Stimulated activated CD4-positive, alpha-beta T cell treated with anti-CD3 and anti-CD28 coated beads, TNF-alpha, amount 100 ng/mL, for 1 hour (primary cell): ENCODE measurements at places on chromosomes 16 and 17.

GRCh38 chr16:57770361-57770760, 31.9 kb downstream of the KIFC3 start:
- DNase-seq = no peak

- DNase-seq = no peak
Observed at GRCh38 chr16:76210157-76210556, 67.0 kb upstream of the CNTNAP4 start.

- no peak for DNase-seq
Observed at GRCh38 chr16:11679250-11679649, 11.0 kb downstream of the SNN start.

GRCh38 chr16:23145608-23146007, 3.6 kb downstream of the USP31 start:
- no peak for DNase-seq

GRCh38 chr17:13306310-13306962, 288.6 kb upstream of the ELAC2 start:
- DNase-seq = no peak

DNA sequence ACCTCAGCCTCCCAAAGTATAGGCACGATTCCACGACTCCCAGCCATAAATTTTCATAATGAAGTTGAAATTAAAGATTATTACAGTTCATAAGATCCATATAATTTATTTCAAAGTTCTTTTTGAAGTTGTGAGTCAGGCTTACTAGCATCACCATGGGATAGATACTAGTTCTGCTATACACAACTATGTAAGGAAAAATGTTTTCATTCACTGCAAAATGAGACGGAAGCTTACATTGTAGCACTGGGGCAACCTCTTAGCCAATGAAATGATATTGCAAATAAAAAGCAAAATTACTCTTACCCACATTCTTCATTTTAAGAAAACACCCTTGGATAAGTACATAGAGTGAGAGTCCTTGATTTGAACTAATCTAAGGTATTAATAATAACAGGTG, 18.8 kb upstream of the MARCHF10 start:
- DNase-seq = no peak

GRCh38 chr17:28042657-28042720, at the start of gene NLK:
TSS of gene NLK (plus strand) at chr17:28042677. CDS start at chr17:28042874, 197 bp downstream.
- DNase-seq = no peak

DNA sequence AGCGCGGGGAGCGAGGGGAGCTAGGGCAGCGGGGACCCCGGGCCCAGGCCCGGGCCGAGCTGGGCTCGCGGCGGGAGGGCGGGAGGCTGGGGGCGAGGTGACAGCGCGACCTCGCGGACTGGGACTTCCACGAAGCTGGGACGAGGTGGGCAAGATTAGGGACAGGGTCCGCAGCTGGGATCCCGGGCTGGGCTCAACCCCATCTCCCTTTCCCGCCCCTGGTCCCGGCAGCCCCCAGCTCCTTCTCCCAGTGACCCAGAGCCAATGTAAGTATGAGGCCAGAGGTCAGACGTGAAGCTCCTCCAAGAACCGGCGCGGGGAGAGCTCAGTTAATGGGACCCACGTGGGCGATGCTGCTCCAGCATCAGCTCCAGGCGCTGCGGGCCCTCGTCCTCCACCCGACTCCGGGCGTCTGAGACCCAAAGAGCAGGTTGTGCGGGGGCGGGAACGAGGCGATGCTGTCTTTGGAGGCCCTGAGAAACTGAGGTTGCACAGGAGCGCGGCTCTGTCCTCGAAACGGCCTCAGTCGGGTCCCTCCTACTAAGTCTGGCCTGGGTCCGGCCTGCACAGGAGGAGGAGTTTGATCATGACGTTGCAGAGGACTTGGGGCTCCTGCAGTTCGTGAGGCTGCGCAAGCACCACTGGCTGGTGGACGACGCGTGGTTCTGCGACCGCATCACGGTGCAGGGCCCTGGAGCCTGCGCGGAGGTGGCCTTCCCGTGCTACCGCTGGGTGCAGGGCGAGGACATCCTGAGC, 585 bp downstream of the ALOX12 start:
- no peak for DNase-seq

GRCh38 chr17:52841971-52842370, 683.5 kb upstream of the CA10 start:
- no peak for DNase-seq

GRCh38 chr17:45580924-45581323, 90.4 kb upstream of the PLEKHM1 start:
- DNase-seq = no peak

DNA sequence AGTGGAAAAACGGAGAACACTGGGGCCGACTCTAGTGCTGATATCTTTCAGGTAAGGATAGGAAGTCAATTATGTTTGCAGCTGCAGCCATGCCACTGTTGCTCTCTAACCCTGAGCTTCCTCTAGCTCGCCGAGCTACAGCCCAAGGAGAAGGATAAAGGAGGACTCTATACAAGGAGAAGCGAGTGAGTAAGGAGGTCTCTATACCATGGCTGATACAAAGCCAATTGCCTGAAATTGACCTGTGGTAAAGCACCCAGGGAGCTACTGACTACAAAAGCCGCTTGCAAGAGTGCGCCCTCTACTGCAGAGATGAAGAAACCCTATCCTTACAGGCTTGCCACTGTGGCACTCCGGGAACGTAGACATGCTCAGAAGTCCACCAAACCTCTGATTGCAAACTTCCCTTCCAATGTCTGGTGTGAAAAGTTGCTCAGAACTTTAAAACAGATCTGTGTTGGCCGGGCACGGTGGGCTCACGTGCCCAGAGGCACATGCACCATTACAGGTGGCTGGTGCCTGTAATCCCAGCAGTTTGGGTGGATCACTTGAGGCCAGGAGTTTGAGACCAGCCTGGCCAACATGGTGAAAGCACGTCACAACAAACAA, 10.8 kb upstream of the SLC46A1 start:
- DNase-seq = peak; percentile 13

DNA sequence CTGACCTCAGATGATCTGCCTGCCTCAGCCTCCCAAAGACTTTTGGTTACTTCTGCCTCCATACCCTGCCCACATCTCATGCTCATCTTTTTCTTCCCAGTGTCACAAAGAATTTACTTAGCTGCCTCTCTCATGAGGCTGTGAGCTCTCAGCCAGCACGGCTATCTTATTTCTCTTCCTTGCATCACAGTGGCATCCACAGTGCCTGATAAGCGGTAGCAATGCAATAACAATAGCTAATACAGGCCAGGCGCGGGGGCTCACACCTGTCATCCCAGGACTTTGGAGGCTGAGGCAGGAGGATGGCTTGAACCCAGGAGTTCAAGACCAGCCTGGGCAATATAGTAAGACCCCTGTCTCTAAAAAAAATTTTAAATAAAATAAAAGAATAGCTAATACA, 15.5 kb upstream of the MARVELD3 start:
- DNase-seq = no peak

GRCh38 chr16:1945559-1946391, 2.8 kb upstream of the MSRB1 start:
- DNase-seq = no peak

DNA sequence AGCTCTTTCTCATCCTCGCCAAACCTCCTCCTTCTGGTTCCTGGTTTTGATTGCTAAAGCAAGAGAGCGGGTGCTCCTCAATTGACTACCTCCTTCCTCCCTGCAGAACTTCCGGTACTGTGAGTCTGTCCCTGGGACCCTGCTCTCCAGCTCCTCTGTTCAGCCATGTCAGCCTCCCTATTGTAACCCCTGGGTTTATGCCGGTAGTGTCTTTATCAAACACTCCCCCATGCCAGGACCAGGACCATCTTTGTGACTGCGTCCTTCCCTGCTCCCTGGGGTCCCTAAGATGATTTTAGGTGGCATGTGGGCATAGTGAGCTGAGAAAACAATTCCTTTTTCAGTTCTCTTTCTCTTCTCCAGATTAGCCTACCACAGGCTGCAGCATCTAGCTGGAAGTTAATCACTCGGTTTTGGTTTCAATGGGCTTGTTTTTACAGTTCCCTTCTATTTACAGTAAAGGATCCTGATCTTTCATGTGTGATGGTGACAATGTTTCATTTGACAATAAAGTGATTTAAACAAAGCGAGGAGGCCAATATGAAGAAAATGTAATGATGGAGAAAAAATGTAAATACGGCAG, 27.7 kb upstream of the IL21R start:
- DNase-seq = no peak

DNA sequence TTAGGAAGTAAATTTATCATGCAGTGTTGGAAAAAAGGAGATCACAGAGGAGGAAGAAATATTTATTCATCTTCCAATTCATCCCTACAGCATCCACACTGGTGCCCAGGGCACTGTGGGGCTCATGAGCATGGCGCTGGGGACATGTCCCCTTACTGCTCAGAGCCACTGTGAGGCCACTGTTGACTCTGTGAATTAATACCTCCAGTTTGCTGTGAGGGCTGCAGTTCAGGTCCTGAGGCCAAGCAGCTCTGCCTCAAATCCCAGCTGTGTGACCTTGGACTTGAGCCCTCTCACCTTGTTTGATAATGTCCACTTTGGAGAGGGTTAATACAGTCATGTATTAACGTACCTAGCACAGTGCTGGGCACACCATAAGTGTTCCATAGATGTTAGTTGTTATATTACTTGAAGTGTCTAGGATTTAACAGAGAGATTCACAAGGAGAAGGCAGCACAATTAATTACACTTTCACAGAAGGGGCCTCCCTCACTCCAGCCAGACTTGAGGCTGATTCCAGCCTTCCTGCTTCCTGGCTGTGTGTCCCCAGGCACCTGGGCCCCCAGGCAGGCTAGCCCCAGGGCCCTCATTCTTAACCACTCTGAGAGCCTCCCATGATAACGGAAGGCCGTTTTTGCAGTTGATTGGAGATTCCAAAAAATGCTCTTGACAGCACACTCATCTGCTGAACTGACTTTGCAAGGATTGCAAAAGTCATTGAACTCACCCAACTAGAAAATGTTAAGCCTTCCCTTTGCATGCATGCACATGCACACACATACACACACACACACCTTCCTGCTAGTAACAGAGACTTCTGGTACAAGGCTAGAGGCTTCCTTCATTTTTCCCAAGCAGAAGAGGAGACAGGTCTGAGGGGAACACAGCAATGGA, 29.4 kb downstream of the KATNIP start:
- DNase-seq = no peak

DNA sequence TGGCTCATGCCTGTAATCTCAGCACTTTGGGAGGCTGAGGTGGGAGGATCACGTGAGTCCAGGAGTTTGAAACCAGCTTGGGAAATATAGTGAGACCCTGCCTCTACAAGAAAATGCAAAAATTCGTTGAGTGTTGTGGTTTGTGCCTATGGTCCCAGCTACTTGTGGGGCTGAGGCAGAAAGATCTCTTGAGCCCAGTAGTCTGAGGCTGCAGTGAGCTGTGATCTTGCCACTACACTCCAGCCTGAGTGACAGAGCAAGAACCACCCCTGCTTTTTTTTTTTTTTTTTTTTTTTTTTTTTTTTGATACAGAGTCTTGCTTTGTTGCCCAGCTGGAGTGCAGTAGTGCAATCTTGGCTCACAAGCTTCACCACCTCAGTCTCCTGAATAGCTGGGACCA, 34.0 kb downstream of the ITGB3 start:
- DNase-seq = no peak

GRCh38 chr17:36072431-36073121, 8.5 kb downstream of the CCL18 start:
- peak; percentile 15 for DNase-seq

DNA sequence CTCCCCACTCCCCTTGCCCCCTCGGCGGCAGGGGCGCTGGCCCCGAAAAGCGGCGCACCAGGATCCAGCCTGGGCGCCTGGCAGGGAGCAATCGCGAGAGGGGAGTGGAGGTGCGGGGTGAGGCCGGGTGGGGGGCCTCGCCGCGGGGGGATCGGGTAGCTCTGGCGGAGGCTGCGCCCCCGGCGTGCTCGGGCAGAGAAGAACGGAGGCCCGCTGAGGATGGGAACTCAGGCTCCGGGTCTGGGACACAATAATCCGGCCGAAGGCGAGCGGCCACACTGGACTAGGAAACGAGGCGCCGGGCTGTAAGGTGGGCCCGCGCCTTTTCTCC, 721 bp upstream of the PCGF2 start:
- DNase-seq = no peak

DNA sequence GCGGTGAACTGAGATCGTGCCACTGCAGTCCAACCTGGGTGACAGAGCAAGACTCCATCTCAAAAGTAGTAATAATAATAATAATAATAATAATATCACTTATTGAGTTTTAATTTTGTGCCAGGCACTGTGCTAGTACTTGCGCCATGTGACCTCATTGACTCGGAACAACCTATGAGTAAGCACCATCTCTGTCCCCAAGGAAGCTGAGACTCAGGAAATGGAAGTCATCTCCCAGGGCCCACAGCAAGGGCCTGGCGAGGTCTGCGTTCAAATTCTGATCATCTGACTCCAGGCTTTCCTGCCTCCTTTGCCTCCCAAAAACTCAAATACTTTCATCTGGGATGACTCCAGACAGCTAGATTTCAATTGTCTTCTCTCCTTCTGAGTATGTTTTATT, 162.9 kb downstream of the SEC14L1 start:
- DNase-seq = no peak

DNA sequence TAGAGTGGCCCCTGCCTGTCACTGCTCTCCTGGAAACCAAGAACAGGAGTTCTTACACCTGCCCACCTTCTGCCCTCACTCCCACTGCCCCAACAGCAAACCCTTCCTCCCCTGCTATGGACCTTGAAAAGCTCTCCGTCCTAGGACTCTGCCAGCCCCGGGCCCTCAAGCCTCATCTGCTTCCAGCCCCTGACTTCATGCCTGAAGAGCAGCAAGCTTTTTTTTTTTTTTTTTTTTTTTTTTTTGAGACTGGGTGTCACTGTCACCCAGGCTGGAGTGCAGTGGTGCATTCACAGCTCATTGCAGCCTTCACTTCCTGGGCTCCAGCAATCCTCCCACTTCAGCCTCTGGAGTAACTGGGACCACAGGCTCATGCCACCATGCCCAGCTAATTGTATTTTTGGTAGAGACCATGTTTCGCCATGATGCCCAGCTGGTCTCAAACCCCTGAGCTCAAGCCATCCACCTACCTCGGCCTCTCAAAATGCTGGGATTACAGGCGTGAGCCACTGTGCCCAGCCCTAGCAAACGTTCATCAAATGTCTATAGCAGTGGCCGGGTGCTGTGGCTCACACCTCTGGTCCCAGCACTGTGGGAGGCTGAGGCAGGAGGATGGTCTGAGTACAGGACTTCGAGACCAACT, 16.9 kb downstream of the CARHSP1 start:
- no peak for DNase-seq
